ENCODE measurements at places on chromosomes 5 and 9. TPM values are rescaled to one million over a fixed set of nuclear protein-coding genes. Genes with fewer than 3 reads are reported as not detected.
A peak's percentile ranks its signal among the peaks of the same experiment; 100 is the strongest.

DNA sequence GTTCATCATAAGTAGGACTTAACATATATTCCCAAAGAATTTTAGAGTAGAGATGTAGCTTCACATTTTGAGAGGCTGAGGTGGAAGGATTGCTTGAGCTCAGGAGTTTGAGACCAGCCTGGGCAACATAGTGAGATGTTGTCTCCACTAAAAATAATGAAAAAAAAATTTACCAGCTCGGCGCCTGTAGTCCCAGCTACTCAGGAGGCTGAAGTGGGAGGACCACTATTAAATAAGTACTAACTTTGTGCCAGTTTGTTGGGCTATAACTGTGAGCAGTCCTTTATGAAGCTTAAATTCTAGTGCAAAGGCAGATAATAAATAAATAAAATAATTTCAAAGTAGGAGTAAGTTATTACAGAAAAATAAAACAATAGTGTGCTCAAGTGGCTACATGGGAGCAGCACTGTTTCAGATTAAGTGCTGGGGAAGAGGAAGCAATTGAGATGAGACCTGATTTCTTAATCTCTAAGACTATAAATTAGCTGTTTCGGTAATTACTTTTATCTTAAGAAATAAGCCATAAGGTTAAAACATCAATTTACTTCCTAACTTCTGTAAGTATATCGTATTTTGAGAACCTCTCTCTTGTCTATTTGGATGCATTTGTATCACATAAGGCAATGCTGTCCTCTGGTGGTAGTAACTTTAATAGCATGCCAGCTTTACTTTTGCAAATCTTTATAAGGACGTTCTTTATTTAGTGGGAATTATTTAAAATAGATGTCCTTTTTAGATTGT is 98.9 kb downstream of the CSNK1G3 start:
- DNase-seq: peak; percentile 58

GRCh38 chr5:141814064-141814964 is 63.9 kb downstream of the PCDH1 start:
- no peak for DNase-seq

DNA sequence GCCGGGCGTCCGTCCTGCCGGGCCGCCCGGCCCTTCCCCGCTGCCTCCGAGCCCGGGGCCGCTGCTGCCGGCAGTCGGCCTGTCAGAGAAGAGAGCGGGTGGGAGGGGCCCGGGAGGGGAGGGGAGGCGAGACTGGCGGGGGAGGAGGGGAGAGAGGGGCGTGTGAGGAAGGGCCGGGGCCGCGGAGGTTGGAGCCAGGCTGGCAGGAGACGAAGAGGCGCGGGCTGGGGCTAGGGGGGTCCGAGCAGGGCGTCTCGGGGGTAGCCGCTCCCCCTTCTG is 570 bp downstream of the CREBRF start:
- DNase-seq: no peak

DNA sequence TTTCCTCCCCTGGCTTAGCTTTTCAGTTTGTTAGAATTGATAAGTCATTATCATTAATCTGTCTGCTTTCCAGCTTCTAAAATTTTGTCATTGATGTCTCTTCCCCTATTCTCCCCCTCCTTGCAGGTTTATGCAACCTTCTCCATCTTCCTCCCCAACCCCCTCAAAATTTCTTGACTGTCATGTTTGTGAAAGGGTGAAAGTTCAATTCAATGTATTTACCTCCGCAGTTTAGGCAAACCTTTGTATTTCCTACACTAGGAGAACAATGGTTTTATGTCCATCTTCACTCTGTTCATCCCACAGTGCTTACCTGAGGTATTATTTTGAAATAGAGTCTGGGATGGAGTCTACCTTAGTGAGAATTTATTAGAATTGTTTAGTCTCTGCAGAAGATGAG is 117.9 kb downstream of the ALDH1A1 start:
- DNase-seq: no peak

DNA sequence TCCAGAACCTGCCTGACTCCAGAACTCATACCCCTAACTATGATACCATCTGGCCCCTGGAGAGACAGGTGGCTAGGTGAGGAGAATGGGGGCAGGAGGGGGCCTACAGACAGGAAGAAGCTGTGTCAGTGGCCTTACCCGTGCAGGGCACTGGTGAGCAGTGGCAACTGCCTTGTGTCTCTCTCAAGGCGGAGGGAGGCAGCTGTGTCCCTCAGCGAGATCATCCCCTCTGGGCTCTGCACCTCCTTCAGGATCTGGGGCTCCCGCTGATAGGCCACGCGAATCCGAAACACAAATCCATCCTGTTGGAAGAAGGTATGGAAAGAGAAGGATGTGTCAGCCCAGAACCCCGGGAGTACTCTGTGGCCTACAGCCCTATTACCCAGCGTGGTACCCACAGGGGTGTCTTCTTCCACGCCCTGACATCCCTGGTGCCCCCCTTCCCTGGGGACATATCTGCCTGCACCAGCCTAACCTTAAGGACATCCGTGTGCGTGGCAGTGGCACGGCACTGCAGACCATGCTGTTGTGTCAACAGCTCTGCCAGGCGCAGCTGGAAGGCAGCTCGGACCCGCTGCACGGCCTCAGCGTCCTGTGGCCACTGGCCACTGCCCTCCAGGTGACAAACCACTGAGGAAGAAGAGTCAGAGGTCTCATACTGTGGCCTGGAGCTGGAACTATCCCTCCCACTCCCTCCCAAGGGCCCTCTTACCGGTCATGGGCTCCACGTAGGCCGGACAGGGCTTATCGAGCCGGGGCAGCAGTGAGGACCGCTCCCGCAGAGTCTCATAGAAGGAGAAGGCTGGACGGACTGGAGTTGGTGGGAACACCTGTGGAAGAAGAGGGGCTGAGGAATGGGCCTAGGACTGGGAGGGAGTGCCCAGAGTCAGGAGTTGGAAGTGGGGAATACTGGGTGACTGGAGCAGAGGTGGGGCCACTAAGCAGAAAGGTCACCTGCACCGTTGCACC is 7.8 kb downstream of the NOL6 start:
- DNase-seq: no peak

Gene ZNF169
- 10.2 TPM for polyA plus RNA-seq

GRCh38 chr9:81410201-81410600 is 279.1 kb downstream of the TLE1 start:
- DNase-seq: no peak

DNA sequence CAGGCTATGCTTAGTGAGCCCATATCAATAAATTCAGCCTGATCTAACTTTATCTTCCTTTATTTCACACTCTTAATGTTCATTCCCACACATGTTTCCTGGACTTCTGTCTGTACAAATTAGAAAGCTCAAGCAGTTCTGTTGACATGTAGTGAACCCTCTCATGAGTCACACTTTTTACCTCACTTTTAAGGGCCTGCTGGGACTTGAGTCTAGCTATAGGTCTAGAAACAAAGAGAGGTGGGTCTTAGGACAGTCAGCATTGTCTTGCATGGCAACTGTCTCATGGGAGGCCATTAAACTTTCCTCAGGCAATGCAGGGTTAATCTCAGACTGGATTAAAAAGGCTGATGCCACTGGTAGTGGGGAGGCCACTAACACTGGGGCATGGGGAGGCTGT is 8.6 kb upstream of the CCNH start:
- DNase-seq: no peak

DNA sequence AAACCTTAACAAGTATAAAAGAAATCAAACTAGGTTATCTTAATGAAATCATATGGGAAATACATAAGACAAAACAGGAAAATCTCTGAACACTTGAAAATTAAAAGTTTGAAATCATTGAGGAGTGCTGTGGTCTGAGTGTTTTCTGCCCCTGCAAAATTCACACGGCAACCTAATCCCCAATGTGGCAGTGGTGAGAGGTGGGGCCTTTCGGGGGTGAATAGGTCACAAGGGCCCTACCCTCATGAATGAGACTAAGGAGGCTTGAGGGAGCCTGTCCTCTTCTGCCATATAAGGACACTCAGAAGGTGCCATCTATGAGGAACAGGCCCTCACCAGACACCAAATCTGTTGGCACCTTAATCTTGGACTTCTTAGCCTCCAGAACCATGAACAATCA is 10.7 kb downstream of the CAMSAP1 start:
- DNase-seq: no peak

Gene SLC6A19
- polyA plus RNA-seq: 0.13 TPM

DNA sequence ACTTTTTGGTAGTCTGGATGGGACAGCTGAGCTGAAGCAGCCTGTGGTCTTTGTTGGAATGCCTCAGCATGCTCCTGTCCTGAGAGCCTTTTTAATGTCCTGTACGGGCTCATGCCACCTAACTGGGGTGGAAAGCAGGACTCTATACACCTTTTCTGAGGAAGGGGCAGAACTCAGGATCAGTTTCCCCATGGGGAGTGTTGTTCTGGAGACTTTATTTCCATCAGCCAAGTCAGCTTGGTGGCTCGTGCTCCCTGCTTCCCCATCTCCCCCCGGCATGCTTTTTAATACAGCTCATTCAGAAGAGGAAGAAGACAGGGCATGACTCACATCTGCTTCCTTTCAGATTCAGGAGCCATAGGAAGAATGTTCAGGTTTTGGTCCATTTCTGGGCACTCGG is 5.1 kb upstream of the SEPTIN8 start:
- DNase-seq: no peak

DNA sequence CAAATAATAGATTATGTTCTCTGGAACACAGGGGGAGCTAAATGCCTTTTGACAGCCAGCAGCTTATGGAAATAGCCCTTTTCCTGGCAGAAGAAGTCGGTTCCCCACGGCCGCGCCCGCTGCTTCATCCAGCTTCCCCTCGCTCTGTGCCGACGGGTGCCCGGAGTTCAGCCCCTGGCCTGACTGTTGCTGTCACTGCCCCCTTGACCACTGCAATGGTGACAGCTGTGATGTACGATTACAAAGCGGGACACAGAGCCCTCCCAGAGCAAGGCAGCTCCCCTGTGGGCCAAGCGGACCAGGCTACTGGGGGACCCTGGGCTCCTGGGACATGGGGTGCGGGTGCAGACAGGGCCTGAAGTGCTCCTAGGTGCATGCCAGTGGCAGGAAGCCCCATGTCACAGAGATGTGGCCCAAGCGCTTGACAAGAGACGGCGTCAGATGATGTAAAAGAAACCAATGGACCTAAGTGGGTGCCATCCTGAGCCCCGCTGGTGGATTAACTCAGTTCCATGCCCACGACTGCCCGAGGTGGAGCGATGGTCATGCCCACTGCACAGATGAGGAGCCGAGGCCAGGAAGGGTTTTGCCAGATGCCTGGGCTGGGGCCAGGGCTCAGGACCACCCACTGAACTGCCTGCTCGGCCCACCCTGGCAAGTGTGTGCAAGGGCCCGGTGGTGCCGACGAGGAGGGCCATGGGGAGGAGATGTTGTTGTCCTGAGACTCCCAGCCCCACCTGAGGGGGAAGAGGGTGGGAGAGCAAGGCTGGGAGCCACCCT is 13.2 kb upstream of the CLPTM1L start:
- no peak for DNase-seq

- DNase-seq: no peak
Observed at GRCh38 chr9:127910613-127911205, 6.1 kb downstream of the ST6GALNAC4 start.

- DNase-seq: no peak
Observed at GRCh38 chr9:95137587-95138145, 179.8 kb downstream of the FANCC start.

DNA sequence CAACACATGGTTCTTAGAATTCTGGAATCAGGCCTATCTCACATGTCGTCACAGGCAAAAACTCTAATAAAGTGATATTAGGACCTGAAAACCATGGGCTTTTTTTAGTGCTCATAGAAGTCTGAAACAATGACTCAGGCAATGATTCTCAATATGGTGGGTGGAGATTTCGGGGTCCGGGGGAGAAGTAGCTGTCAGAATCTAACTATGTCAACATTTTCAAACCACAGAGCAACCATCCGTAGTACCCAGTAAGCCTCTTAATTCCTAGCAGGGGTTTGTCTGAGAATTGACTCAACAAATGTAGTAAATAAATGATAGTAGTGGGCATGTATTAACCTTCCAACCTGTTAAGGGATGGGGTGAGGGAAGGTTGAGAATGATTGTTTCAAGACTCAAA is 2.6 kb downstream of the AMACR start:
- DNase-seq: no peak

GRCh38 chr5:136235321-136235720 is 42.4 kb upstream of the SMIM32 start:
- DNase-seq: no peak

DNA sequence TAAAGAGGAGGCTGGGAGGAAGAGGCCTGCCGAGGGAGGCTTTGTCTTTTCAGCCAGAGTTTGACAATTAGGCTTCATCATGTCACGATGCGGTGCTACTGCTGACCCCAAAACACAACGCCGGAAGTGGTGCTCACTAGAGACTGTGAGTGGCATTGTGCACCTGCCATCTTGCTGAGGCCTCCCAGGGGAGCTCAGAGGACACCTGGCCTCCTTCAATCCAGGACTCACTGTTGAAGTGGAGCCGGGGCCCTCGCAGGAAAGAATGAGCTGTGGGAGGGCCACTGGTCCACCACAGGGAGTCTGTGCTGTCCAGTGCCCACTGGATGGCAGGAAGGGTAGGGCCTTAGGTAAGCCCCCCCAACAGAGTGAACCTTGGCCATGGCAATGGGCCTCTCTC is 12.7 kb upstream of the SLC25A48 start:
- no peak for DNase-seq

- peak; percentile 49 for DNase-seq
Observed at GRCh38 chr5:158309088-158309807, 450.3 kb upstream of the CLINT1 start.

Gene EPB41L4A
- polyA plus RNA-seq: 22.9 TPM

Gene FOXD4
- polyA plus RNA-seq: 0.52 TPM

GRCh38 chr9:108694170-108694569 is 161.6 kb downstream of the ACTL7B start:
- no peak for DNase-seq

DNA sequence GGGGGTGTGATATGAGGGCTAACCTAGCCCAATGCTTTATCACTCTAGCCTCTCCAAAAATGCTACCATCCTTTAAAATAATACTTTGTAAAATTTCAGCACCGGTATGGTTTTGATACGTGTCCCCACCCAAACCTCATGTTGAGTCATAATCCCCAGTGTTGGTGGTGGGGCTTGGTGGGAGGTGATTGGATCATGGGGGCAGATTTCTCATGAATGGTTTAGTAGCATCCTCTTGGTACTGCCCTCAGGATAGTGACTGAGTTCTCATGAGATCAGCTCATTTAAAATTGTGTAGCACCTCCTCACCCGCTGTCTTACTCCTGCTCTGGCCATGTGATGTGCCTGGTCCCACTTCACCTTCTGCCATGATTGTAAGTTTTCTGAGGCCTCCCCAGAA is 35.0 kb upstream of the ANKH start:
- no peak for DNase-seq

Gene MEIKIN
- not detected for polyA plus RNA-seq

DNA sequence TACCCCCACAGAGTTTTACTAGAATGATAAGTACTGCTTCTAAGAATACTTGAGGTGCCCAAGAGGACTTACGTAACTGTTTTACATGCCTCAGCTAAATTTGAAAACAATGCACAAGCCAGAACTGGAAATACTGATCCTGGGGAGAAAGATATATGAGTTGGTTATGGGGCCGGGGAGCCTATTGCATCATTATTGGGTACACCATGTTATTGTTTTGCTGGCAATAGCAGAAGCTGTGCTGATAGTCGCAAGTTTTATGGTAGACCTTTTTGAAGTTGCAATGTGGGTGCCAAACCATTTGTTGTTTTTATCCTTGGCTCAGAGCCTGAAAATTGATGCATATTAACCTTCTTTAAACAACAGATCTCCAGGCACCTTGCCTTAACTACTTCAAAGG is 108.4 kb upstream of the DHFR start:
- no peak for DNase-seq

Data from right lung (tissue), 10 donors.